ENCODE measurements at places on chromosomes 3 and 15.

DNA sequence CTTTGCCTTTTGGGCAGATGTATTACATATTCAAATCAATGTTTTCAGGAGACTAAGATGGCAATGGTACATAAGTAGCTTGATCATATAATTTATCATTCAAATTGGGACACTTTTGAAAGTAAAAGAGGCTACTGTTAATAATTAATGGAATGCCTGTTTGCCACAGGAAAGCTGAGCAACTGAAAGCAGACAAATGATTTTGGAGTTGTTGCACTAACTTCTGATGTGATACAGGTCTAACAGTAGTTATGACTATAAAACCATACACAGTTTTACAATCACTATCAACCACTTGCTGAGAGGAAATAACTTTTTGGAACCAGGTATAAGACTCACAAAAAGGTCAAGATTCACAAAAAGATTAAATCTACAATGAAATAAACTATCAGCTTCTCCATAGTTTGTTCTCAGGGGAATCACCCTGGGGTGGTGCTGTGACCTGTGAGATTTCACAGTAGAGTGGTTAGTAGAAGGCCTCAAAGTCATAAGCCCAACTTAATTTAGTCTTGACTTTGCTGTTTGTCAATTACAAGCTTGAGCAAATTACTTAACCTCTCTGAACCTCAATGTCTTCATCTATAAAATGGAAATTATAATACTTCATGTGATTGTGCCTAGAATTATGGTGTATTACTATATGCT is 42.7 kb downstream of the HHLA2 start:
- DNase-seq = no peak

- no peak for DNase-seq
Measured at GRCh38 chr3:109643590-109643989, 306.2 kb upstream of the DPPA4 start.

GRCh38 chr15:46921891-46922290 is 795.4 kb upstream of the SEMA6D start:
- DNase-seq = no peak

- DNase-seq = no peak
Measured at GRCh38 chr3:183801601-183802000, 23.8 kb downstream of the MAP6D1 start.

Data from activated T-helper 2 cell treated with anti-CD3 and anti-CD28 coated beads, Interferon-gamma antibody, Interleukin-2, Interleukin-4, amounts not matched to agents 10 μg/mL and 5 μg/mL and 100 μg/mL, durations not matched to agents 14 hours and 24 hours and 36 hours (primary cell).